ENCODE measurements at places on chromosomes 2 and 18.

DNA sequence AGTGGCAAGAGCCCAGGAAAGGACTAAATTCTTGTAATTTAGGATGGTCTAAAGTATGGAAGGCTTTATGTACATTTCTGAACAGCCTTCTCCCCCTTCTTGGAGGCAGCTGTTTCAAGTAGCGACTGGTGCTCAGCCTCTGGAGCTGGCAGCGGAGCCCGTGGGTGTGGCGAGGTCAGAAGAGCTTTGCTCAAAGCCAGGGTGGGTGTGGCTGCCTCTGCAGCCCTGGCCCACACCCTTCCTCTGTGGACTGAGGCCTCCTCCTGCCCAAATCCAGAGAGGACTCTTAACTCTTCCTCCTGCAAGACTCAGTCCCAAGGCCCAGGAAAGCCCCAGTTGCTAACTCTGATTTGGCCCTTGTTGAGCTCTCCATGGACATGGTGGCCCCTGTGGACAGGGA, 202.1 kb upstream of the REV1 start:
- no peak for DNase-seq

- no peak for DNase-seq
Measured at GRCh38 chr2:64371727-64372126, 82.2 kb upstream of the LGALSL start.

- DNase-seq: no peak
Measured at GRCh38 chr2:9756692-9757250, 86.5 kb upstream of the TAF1B start.

DNA sequence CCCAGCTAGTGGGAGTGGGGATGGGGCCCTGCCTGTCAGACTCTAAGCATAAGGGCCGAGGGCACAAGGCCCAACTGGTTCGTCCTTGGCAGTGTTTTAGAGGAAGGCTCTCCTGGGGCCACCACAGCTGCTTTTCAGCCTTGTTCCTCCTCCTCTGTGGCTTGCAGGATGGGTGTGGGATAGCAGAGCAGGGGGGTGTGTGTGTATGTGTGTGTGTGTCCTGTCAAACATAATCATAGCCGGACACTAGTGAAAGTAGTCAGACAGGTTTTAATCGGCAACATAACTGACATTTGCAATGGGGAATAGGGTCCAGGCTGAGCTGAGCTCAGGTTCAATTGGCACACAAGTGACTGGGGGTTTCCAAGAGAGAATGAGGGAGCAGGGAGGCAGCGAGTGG, 114.2 kb downstream of the SEPTIN10 start:
- no peak for DNase-seq

- no peak for DNase-seq
Measured at GRCh38 chr2:196702641-196703040, 63.1 kb downstream of the CCDC150 start.

GRCh38 chr2:240855670-240856069, 13.0 kb upstream of the AGXT start:
- no peak for DNase-seq

GRCh38 chr18:6679201-6679600, 50.3 kb upstream of the ARHGAP28 start:
- DNase-seq: no peak

DNA sequence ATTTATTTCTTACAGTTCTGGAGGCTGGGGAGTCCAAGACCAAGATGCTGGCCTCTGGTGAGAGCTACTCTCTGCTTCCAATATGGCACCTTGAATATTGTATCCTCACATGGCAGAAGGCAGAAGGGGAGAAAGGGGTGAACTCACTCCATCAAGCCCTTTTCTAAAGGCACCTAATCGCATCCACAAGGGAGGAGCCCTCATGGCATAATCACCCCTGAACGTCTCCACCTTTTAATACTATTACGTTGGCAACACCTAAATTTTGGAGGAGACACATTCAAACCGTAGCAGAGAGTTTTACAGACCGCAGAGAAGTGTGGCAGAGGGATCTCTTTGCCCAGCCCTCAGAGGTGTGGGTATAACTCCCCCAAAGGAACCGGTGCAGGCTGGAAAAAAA, 142.6 kb upstream of the BCL2L11 start:
- DNase-seq: no peak

GRCh38 chr2:132632000-132632649, 37.9 kb downstream of the LYPD1 start:
- DNase-seq: peak; percentile 59

DNA sequence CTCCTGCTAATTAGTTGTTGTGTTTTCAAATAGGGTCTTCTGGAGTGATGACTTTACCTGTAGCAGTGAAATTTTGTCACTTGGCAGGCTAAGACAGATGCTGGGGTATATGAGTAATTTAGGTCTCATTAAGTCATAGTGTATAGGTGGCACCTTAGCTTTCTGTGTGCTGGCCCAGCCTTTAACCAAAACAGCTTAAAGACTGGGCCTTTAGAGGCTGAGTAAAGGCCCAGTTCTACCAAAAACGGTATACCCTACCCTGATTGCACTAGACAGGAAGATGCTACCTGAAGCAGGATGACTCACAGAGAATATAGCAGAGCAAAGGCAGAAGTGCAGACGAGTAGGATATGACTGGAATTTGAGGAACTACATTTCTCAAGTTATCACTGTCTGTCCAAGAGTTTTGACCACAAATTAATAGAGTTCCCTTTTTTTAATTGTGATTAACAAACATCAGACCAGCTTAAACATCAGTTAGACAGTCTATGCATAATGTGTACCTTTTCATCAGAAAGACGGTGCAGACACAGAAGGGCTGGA, 337.9 kb upstream of the SALL3 start:
- no peak for DNase-seq

DNA sequence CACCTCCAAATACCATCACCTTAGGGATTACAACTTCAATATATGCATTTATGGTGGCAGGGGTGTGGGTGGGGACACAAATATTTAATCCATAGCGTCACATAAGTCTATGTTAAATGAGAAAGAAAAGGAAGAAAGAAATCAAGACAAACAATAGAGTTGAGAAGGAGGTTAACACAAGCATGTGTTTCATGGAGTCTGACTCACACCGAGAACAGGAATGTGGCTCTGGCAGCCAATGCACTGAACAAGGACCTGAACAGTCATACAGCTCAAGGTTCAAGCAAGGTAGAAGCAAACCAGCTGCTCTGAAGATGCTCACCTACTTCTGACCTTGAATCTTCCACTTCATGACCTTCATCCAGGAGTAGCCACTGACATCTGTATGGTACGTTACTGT, 36.2 kb upstream of the LPIN1 start:
- no peak for DNase-seq

DNA sequence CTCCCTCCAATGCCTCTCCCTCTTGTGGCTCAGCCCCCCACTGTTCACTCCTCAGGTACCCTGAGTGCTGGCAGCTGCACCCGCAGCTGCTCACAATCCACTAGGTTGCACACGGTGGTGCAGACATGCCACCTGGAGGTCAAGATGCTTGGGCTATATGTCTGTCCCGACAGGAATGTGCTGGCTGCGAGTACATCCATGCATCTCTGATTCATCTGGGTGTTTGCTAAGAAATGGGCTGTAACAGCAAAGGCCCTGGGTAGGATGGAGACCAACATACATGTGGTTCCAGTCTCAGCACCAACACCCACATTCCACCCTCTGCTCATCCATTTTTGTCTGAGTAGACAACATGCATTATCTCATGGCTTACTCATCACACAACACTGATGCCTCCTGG, 31.3 kb downstream of the ANKMY1 start:
- DNase-seq: no peak

GRCh38 chr18:22346953-22347605, 70.6 kb downstream of the CTAGE1 start:
- DNase-seq: no peak

- no peak for DNase-seq
Measured at GRCh38 chr2:53268086-53268485, 499.5 kb upstream of the CHAC2 start.

GRCh38 chr2:9775999-9776712, 67.1 kb upstream of the TAF1B start:
- DNase-seq: no peak

DNA sequence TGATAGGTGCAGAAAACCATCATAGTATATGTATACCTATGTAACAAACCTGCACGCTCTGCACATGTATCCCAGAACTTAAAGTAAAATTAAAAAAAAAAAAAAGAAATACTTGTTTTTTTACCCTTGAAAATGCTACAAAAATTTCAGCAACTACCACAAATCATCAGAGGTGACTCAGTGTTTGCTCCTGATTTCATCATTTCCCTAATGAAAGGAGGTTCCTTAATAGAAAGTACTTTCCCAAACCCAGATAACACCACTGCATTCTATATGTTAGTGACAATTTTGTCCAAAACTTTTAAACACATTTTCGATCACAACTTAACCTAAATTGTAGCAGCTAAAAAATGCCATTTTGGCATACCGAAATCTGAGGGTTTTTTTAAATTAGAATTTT, 163.3 kb downstream of the SLC39A10 start:
- no peak for DNase-seq

- no peak for DNase-seq
Measured at GRCh38 chr18:49399003-49399402, 61.4 kb downstream of the DYM start.
